ENCODE measurements at places on chromosomes 4 and X.

DNA sequence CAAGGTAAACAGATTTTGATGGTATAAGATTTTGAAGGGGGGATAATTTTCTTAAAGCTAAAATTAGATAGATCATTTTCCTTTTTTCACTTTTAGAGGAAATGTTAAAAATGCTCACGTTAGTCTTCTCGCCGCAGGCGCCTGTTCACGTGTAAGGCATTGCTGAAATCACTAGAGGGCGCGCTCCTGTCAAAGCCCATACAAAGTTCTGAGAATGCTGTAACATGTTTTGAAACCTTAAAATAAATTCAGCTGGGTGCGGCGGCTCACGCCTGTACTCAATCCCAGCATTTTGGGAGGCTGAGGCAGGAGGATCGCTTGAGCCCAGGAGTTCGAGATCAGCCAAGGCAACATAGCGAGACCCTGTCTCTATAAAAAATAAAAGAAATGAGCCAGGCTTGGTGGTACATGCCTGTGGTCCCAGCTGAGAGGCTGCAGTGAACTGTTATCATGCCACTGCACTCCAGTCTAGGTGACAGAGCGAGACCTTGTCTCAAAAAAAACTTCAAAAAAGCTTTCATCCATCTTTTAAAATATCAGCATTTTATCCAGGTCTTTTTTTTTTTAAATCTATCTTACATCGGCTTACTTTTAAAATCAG, 138.0 kb downstream of the RBMX2 start:
- no peak for DNase-seq

- DNase-seq, result no peak
These were observed 830.8 kb upstream of the POU3F4 start for GRCh38 chrX:82677286-82677685.

- DNase-seq, result no peak
These were observed 29.3 kb downstream of the SOD3 start for GRCh38 chr4:24824720-24825119.

DNA sequence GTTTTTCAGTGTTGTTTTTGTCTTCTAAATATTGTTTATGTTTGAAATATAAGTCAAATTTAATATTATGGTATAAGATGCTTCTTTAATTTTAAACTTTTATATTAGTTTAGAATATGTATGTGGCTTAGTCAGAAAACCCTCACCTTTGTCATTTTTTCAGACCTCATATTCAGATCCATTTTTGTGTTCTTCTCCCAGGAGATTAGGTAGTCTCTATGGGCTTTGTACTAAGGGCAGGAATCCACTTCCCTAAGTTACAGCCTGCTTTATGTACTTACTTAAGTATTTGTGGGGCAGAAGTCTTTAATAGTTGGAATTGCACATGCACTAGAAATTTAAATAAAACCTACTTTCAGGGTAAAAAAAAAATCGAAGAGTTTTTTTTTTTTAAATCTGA, 63.5 kb upstream of the TENM3 start:
- no peak for DNase-seq

DNA sequence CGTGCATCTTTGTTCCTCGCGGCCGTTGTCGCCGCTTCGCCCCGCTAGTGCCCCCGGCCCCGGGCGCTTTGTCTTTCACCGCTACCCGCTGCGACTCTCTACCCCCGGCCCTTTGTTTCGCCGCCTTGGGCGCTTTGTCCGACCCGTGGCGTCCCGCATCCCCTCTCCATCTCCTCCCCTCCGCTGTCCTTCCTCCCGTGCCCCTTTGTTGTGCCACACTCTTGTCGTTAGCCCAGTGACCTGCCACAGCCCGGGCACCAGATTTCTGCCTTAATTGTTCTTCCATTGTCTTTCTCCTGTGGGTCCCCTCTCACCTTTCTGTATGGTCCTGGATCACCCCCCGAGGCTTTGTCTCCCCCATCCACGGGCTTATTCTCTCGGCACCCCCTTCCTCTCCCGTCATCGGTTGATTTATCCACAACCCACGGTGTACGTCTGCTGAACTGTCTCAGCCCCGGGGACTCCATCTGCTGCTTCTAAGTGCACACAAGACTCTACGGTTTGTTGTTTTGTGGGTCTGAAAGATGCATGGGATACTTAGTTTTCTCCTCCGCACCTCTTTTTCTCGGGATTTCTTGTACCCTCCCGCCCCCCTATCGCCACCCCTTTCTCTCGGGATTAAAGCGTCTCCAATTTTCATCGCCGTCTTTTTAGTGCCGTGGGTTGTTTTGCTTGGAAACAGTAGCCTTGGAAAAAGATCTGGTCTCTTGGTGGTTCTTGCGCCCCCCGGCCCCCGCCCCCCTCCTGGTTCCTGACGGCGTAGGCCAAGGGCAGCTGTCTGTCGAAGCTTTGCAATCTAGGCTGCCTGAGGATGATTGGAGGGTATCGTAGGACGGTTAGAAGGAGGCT, 783 bp downstream of the RBPJ start:
- no peak for DNase-seq

- no peak for DNase-seq
These were observed 416.6 kb upstream of the MAGEB18 start for GRCh38 chrX:25721564-25721963.

GRCh38 chrX:68750316-68750715, 78.5 kb upstream of the EFNB1 start:
- DNase-seq, result no peak

GRCh38 chr4:128570387-128570975, 239.0 kb upstream of the JADE1 start:
- no peak for DNase-seq
